ENCODE measurements at places on chromosomes 4 and X. TPM values are rescaled to one million over a fixed set of nuclear protein-coding genes. Genes with fewer than 3 reads are reported as not detected.

DNA sequence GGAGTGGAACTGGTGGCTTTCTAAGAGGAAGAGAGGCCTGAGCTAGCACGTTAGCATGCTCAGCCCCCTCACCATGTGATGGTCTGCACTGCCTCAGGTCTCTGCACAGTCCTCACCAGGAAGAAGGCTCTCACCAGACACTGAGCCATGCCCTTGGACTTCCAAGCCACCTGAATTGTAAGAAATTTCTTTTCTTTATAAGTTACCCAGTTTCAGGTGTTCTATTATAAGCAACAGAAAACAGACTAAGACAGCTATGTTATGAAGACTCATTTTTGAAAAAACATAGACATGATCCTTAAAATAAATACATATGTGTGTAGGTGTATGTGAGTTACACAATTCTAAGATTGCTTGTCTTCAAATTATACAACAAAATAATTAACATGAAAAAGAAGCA, 74.7 kb downstream of the CEP44 start:
- no peak for DNase-seq

DNA sequence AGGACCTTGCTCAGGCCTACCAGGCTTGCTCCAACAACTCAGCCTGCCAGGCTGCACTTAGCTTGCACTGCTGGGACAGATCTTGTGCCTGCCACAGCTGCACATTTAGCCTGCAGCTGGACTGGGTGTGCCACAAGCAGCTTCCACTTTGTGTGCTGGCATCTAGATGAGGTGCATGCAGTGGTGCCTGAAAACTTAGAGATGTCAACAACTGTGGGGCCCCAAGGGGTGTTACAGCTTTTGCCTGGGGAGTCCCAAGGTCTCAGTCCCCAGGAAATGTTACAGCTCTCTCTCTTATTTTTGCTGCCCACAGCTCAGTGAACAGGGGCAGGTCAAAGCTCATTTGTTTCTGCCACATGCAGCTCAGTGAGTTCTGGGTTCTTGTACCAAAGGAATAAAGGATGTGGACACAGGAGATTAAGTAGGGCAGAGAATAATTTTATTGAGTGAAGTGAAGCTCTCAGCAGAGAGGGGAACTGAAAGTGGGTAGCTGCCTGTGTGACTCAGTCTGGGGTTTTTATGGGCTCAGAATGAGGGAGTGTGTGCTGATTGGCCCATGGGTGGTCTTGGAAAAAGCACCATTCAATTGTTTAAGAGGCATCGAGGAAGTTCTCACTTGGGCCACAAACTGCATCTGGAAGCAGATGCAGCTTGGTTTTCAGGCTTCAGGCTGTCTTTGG, 828.3 kb downstream of the TECRL start:
- no peak for DNase-seq

- DNase-seq = no peak
Measured at GRCh38 chr4:113368056-113368455, 318.6 kb downstream of the ANK2 start.

RAB39B gene
- 2.0 TPM for total RNA-seq

DNA sequence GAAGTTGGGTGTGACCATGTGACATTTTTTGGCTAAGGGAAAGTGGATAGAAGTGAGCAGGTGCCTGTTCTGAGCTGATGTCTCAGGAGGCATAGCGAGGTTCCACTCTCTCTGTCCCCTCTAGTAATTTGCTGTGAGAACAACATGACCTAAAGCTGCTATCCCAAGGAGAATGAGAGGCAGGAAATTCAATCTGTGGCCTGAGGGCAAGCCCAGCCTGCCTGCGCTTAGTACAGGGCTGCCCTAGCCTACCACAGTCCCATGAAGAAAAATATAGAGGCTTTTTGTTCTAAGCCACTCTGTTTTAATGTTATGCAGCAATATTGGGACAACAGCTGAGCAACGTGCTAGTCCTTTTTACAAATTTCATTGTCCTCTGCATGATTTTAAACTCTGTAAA, 193.1 kb downstream of the LDB2 start:
- DNase-seq = no peak

DNA sequence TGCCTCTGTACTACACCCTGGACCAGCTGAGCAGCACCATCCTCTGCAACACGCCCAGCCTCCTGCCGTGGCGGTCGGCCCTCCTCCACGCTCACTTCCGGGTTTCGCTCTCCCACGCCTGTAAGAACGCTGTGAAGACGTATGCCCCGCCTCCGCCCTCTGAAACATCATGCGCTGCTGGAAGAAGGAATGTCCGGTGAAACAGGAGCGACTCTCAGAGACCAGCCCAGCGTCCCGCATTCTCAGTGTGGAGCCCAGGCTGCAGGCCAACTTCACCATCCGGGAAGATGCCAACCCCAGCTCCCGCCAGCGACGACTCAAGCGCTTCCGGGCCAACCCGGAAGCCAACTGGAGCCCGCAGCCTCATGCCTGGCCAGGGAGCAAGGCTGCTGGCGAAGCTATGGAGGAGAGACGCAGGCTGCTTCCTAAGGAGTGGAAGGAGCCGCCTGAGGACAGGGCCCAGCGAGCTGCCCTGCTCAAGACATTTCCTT, 186.1 kb upstream of the SLITRK2 start:
- no peak for DNase-seq

DNA sequence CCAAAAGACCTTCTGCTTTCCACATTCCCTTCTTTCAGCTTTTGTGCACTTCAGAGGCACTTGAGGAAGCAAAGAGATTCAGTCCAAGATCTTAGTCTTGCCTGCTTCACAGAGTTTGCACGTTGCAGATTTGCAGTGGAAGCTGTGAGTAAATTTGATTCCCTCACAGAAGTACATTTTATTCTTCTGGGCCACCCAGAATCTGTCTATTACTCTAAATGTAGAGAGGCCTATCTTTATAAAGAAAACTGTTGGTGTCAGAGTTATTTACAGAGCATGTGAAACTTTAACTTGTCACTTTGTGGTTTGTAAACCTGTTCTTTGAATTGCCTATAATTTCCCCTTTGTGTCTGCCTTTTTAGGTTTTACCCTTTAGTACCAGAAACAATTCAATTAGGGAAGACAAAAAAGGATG, 15.5 kb downstream of the SPRY1 start:
- DNase-seq = no peak

SLAIN2 gene
- 53.2 TPM for total RNA-seq

MAGEA10 gene
- total RNA-seq = not detected

DNA sequence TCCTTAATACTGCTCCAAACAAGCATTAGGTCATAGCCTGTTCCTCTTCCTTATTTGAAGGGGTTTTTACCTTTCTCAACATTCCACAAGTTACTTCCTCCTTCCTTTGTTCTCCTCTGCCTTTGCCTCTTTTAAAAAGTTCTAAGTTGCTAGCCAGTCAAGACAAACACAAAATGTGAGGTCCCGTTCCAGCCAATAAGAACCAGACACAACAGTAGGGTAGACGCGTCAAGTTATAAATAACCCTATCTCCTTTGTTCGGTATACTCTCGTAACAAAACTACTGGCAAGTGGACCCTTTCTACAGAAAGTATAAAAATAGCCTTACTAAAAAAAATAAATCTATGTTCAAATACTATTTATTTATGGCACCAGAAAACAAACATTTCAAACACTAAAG, 6.3 kb upstream of the ACE2 start:
- no peak for DNase-seq

- DNase-seq = no peak
Measured at GRCh38 chr4:187484186-187484585, 511.4 kb upstream of the ZFP42 start.

SPRY1 gene
- 77.8 TPM for total RNA-seq

DNA sequence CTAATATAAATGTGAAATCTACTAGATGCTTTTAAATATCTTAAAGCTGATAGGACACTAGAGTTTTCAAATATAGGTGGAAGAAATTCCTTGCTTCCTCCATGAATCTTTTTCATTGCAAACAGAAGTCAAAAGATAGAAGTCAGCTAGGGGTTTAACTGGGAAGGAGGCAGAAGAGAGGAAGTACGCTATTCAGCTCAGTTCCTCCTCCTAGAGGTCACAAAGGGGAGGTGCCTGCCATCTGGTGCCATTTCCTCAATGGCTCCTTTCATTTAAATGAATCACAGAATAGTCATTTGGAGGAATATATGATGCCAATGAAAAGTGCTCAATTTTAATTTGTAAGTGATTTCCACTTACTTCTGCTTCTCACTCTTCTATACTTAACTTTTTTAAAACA, 8.5 kb downstream of the COL25A1 start:
- DNase-seq = peak; percentile 18

- DNase-seq = no peak
Measured at GRCh38 chrX:41419082-41419481, 28.1 kb upstream of the NYX start.

CXorf49 gene
- not detected for total RNA-seq

- DNase-seq = no peak
Measured at GRCh38 chrX:6909396-6909795, 238.1 kb upstream of the STS start.

DNA sequence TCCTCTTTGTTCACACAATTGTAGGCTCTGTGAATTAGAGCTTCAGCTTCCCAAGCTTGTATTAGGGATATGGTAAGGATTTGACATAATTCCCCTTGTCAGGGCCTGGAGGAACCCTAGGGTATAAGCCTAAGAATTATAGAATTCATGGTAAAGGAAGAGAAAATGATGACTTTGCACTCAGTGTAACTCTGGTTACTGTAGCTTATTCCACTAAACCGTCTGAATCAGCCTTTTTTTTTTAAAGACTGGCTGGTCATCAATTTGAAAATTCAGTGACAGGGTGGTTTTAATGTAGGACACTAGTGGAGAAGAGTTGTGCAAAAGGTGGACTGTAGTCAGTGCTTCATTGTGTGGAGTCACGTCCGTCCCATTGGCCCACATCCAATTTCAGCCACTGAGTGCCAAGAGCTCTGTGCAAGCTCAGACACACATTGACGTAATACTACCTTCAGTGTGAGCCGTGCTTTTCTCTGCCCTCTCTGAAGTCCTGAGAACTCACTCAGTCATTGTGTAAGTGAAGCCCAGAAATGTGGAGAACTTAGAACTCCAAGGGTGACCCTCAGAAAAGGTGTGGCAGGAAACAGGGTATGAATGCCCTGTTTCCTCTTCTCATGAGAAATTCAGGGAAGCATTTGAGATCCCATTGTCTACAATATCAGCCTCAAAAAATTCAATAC, 449.8 kb downstream of the C4orf33 start:
- DNase-seq = no peak

DNA sequence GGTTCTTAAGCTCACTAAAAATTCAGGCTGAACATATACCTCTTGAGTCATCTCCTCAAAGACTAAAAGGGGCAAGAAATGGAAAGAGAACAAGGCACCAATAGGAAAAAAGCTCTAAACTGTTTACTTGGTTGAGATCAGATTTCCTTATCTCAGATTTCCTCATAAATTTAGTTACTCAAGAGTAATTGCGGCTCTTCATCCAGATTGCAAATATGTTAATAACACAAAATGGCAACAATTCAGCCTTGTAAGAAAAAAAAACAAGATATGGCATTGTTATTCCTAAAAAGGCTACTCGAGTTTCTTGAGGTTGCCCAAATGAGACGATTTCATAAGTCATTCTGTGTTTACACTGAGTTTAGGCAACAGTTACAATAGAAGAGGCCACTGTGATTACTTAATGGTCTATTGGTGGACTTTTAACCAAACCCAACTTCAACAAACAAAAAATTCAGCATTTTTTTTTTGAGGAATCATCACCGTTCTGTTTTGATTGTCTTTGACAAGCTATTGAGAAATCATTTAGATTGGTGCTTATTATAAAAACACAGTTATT, 97.9 kb upstream of the PDHA1 start:
- no peak for DNase-seq

PSMD10 gene
- total RNA-seq = 88.6 TPM

DNA sequence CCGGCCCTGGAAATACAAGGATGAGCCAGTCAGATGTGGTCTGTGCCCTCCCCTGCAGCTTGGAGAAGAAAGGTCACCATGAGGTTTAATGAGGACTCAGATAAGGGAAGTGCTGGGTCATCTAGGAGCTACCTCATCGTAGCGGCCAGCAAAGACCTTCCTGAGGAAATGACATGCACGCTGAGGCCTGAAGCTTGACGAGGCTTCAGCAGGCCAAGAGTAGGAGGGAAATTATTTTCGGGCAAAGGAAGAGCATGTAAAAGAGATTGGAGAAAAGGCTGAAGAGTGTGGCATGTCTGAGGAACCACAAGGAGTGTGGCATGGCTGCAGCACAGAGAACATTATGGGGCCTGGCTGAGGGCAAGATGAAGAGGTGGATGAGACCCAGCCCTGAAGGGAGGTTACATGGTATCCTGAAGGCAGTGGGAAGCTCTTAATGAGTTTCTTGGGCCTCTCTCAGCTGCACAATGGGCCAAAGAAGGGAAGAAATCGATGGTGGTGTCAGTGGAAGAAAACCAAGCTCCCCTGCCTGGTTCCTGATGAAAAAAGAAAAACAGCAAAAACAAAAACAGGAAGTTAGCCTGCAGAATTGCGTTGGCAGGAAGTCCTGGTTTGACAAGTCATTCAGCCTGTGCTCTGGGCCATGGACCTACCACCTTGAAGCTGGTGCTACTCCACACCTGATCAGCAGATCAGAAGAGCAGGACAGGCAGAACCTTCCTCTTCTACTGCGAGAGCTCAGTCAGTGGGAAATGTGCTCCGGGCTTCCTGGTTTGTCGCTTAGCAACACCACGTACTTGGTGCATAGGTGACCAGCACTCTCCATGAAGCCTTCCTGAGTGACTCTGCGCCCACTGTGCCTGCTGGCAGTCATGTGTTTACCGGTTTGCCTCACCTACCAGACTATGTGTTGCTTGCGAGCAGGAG, 134.5 kb upstream of the KLF3 start:
- no peak for DNase-seq

DNA sequence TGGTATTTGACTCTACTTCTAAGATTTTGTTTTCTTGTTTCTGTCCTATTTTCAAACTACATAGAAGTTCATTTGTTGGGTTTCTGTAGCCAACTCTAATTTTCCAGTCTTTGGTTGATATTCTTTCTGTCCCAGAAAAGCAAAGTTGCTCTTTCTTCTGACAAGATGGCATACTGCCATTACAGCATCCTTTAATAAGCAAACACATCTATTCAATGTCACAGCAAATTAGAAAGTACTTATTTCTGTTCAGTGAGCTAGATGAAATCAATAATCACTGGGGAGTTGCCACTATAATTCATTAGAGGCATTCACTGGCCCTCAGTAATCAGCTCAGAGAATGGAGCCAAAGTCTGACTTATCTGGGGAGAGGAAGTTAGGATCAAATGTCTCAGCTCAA, 1258.0 kb upstream of the IGFBP7 start:
- DNase-seq = no peak

GRCh38 chr4:142701017-142701416, 145.1 kb downstream of the INPP4B start:
- no peak for DNase-seq

- DNase-seq = no peak
Measured at GRCh38 chr4:39682138-39682537, 15.8 kb upstream of the UBE2K start.

DNA sequence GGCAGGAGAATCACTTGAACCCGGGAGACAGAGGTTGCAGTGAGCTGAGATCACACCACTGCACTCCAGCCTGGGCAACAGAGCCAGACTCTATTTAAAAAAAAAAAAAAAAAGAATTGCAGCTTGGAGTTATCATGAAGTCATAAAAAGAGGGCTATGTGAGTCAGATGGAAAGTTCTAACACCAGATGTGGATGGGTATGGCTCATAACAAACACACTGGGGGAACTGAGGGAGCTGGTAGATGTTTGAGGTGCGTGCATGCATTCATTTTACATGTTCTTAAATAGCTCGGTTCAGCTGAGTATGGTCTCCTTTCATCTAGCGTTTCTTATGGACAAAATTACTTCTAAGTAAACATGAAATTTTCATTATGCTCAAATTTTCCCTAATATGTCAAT, 11.7 kb downstream of the TRMT2B start:
- DNase-seq = no peak

DDX53 gene
- total RNA-seq = not detected

Data from Panc1 (cell line).